ENCODE measurements at places on chromosomes 1 and 21.
A peak's percentile ranks its signal among the peaks of the same experiment; 100 is the strongest.

GRCh38 chr1:175498002-175498401, 245.4 kb downstream of the TNR start:
- DNase-seq = no peak

- DNase-seq = no peak
Measured at GRCh38 chr1:169041366-169041765, 65.1 kb upstream of the ATP1B1 start.

DNA sequence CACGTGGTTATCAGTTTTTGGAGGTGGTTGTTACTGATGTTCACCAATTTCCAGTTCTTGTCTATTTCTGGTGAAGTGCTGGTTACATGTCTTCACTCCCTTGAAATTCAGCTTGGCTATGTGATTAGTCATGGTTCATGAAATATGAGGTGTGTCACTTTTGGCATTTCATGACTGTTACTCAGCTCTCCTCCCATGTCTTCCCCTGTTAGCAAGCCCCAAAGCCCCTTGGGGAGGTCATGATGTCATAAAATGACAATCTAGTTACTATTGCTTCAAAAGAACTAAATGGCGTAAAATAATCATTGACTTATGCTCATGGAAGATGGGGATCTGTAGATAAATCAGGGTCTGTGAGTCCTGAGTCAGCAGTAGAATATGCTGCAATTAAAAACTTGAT, 425.1 kb downstream of the SETD4 start:
- no peak for DNase-seq

- peak; percentile 19 for DNase-seq
Measured at GRCh38 chr1:91884459-91885212, 1.3 kb downstream of the TGFBR3 start.

DNA sequence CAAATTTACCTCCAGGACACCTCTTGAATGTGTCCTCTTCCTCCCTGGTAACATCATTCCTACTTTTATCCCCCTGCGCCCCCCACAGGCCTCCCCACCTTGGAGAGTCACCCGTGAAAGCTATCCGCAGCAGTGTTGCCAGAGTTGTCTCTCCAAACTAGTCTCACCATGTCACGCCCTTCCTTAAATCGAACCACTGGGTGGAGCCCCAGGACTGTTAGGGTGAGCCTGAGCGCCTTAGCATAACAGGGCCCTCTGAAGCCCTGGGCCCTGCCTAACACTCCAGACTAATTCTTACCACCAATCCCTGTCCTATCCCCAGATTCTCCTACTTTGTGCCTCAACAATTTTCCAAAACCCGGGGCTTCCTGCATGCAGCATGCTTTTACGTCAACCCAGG, 35.0 kb downstream of the HSD3B2 start:
- DNase-seq = peak; percentile 1

- DNase-seq = no peak
Measured at GRCh38 chr1:31662463-31662862, 17.8 kb upstream of the PEF1 start.

DNA sequence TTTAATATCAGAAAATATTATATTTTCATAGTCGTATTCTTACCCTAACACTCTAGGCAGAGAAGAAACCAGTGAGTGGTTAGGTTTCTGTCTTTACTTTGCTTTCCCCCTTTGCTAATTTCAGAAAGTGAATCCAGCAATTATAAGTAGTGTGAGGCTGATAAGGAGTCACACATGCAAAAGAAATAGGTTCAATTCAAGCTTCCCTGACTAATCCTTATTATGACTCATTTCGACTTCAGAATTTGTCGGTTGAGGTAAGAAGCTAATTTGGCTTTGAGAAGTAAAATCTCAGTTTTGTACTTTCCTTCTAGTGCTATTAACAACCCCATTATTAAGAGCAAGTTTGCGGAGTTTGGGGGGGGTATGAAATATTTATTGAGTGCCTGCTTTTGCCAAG, 22.4 kb downstream of the ESRRG start:
- peak; percentile 57 for DNase-seq

GRCh38 chr1:24564695-24565094, 8.8 kb downstream of the NCMAP start:
- DNase-seq = no peak

DNA sequence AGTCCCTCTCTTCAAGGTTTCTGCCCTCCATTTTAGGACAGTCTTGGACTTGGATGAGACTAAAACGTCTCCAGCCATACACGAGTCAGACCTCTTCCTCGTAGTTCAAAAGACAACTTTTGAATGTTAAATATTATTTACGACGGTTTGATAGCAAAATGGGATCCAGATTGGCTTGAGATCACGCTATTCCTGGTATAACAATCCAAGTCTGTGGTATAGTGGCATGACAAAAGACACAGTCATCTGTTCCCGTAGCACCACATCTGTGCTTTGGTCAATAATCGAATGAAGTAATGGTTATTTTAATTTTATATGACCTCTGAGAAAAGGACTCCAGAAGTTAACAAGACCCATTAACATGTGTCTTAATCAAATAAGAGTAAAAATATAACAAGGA, 7.0 kb downstream of the PCP4 start:
- no peak for DNase-seq

GRCh38 chr1:145987926-145988325, 8.5 kb downstream of the TXNIP start:
- DNase-seq = no peak

GRCh38 chr1:65524931-65525265, 104.4 kb downstream of the LEPR start:
- no peak for DNase-seq

DNA sequence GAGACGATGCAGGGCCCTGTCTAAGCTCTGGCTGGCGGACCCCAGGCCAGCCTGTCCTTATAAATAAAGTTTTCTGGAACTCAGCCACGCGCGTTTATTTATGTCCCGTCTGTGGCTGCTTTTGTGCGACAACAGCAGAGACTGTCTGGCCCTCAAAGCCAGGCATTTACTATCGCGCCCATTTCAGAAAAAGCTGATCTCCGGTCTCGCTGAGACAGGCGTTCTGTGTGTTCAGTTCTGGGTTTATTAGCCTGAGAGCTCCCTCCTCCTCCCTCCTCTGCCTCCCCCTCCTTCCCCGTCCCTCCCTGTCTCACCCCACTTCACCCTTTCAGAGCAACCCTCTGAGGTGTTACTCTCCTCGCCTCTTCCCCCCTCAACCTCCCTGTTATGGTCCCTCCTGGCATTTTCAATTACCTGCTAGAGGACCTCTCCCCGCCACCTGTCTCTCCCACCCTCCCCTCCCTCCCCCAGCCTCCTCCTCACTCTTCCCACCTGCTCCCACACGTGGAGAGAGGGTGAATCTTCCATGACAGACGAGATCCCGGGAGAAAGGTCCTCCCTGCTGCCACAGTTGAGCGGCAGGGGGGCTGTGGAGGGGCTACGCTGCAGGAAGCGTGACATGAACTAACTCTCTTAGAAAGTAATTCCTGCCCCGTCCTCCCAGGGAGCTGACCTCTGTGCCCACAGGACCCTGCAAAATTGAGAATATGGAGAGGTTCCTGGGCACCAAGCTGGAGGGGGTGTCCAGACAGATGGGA, 59.9 kb downstream of the SPSB1 start:
- DNase-seq = no peak

DNA sequence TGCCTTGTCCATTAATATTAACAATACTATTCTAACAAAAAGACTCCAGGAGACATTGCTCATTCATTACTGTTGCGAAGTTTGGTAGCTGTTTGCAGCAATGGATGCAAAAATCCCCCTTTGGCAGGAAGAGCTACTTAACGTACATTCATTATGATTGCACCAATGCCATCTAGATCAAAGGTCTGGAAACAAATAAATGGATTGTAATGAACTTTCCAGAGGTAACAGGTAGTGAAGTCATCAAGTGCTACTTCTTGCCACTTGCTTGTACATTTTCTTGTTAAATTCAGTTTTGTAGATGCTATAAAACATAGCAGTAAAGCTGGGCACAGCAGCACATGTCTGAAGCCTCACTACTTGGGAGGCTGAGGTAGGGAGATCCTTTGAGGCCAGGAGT, 93.9 kb downstream of the DDAH1 start:
- DNase-seq = no peak
